Smooth muscle cell of bladder (primary cell): ENCODE measurements at places on chromosomes 6 and 20. TPM values are rescaled to one million over a fixed set of nuclear protein-coding genes. Genes with fewer than 3 reads are reported as not detected.

The CST5 gene
- total RNA-seq = not detected in 2 replicates

The FOXP4 gene
- 1.3 and 2.0 TPM in 2 replicates for total RNA-seq

The CST2 gene
- total RNA-seq = 0.55 and 0.71 TPM in 2 replicates

The ARMC2 gene
- total RNA-seq = 2.0 and 2.8 TPM in 2 replicates

The NKX2-2 gene
- not detected in 2 replicates for total RNA-seq

The PLEKHG1 gene
- 2.7 and 4.8 TPM in 2 replicates for total RNA-seq

The ECT2L gene
- under 0.01 TPM in 1 of 2 replicates, not detected in the other for total RNA-seq

The MYH7B gene
- under 0.01 and 0.18 TPM in 2 replicates for total RNA-seq

The EYS gene
- 0.14 and 0.28 TPM in 2 replicates for total RNA-seq

The CYP24A1 gene
- total RNA-seq = 0.28 and 0.85 TPM in 2 replicates

The AGER gene
- 0.14 and 0.37 TPM in 2 replicates for total RNA-seq

The SLC35D3 gene
- total RNA-seq = not detected in 2 replicates

The DEFB121 gene
- not detected in 2 replicates for total RNA-seq

The ZC2HC1B gene
- not detected in 2 replicates for total RNA-seq

The C6orf52 gene
- total RNA-seq = 0.43 TPM in 1 of 2 replicates, not detected in the other

The PBOV1 gene
- not detected in 2 replicates for total RNA-seq

The SLC22A2 gene
- total RNA-seq = not detected in 2 replicates

The SYCP2 gene
- 0.37 and 0.57 TPM in 2 replicates for total RNA-seq

The CLVS2 gene
- total RNA-seq = under 0.01 TPM in 2 replicates

The OR2H1 gene
- total RNA-seq = 0.14 TPM in 1 of 2 replicates, not detected in the other

The C20orf96 gene
- 2.4 and 2.6 TPM in 2 replicates for total RNA-seq

The FHL5 gene
- total RNA-seq = not detected in 2 replicates

The ELMO2 gene
- total RNA-seq = 27.3 and 36.8 TPM in 2 replicates

The WFDC5 gene
- not detected in 2 replicates for total RNA-seq

The RIMS4 gene
- under 0.01 TPM in 1 of 2 replicates, not detected in the other for total RNA-seq

The PPP2R5D gene
- total RNA-seq = 29.6 and 31.5 TPM in 2 replicates

The DDRGK1 gene
- total RNA-seq = 35.7 and 45.4 TPM in 2 replicates

The ADGRB3 gene
- total RNA-seq = 0.37 and 0.43 TPM in 2 replicates

The KCNQ2 gene
- total RNA-seq = not detected in 2 replicates

The EDN1 gene
- total RNA-seq = 0.43 and 2.0 TPM in 2 replicates

The TMEM244 gene
- total RNA-seq = not detected in 2 replicates

The SIRPD gene
- total RNA-seq = not detected in 2 replicates

The C2 gene
- 5.4 and 8.4 TPM in 2 replicates for total RNA-seq

The BPIFA1 gene
- not detected in 2 replicates for total RNA-seq

The TBX18 gene
- 20.5 and 34.9 TPM in 2 replicates for total RNA-seq

The MUCL3 gene
- not detected in 2 replicates for total RNA-seq

The MRPS18A gene
- total RNA-seq = 35.8 and 46.6 TPM in 2 replicates

The PLA2G7 gene
- 0.09 TPM in 1 of 2 replicates, not detected in the other for total RNA-seq

The MOG gene
- not detected in 2 replicates for total RNA-seq

The SGK2 gene
- total RNA-seq = 0.14 and 0.28 TPM in 2 replicates

The IFT52 gene
- 48.6 and 50.8 TPM in 2 replicates for total RNA-seq

The TRIM31 gene
- total RNA-seq = not detected in 2 replicates

The HSPA12B gene
- 0.14 and 0.46 TPM in 2 replicates for total RNA-seq

The BPIFB1 gene
- total RNA-seq = not detected in 2 replicates

The HMGN3 gene
- total RNA-seq = 23.7 and 26.3 TPM in 2 replicates

The RRBP1 gene
- 277 and 309 TPM in 2 replicates for total RNA-seq

The GGTLC1 gene
- not detected in 2 replicates for total RNA-seq

The SOBP gene
- 4.2 and 5.3 TPM in 2 replicates for total RNA-seq

The ABCC10 gene
- 16.5 and 17.3 TPM in 2 replicates for total RNA-seq

The PSMB9 gene
- total RNA-seq = 29.2 and 31.1 TPM in 2 replicates

The GABRR1 gene
- total RNA-seq = not detected in 2 replicates

The LCA5 gene
- 5.0 and 5.3 TPM in 2 replicates for total RNA-seq

The CST8 gene
- not detected in 2 replicates for total RNA-seq

The PRR18 gene
- total RNA-seq = not detected in 2 replicates

The MUC21 gene
- not detected in 2 replicates for total RNA-seq

The ACSS1 gene
- total RNA-seq = 3.6 and 5.5 TPM in 2 replicates

The TMEM170B gene
- 2.1 TPM in 2 replicates for total RNA-seq

The SYNJ2 gene
- 21.6 and 38.6 TPM in 2 replicates for total RNA-seq

The ETV7 gene
- total RNA-seq = 0.83 and 0.85 TPM in 2 replicates

The NELFE gene
- total RNA-seq = 87.3 and 111 TPM in 2 replicates
